ENCODE measurements at places on chromosomes 6 and 20.
A peak's percentile ranks its signal among the peaks of the same experiment; 100 is the strongest.

GRCh38 chr6:158337332-158337731 lies 25.1 kb downstream of the TULP4 start:
- no peak for DNase-seq

DNA sequence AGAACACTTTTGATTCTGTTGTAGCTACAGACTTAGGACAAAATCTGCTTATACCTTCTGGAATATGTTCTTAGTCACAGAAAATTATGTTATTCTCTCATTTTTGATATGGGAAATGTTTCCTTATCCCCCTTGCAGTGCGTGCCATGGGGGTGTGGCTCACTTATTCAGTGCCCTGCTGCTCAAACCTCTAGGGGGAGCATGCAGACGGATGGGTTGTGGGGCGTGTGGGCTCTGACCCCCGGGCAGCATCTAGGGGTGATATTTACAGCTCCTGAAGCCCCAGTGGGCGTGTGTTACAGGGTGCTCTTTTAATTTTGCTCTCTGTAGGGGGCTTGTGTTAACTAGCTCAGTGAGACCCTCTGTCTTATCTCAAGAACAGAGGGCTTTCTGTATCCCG lies 61.3 kb upstream of the FERMT1 start:
- DNase-seq: no peak

DNA sequence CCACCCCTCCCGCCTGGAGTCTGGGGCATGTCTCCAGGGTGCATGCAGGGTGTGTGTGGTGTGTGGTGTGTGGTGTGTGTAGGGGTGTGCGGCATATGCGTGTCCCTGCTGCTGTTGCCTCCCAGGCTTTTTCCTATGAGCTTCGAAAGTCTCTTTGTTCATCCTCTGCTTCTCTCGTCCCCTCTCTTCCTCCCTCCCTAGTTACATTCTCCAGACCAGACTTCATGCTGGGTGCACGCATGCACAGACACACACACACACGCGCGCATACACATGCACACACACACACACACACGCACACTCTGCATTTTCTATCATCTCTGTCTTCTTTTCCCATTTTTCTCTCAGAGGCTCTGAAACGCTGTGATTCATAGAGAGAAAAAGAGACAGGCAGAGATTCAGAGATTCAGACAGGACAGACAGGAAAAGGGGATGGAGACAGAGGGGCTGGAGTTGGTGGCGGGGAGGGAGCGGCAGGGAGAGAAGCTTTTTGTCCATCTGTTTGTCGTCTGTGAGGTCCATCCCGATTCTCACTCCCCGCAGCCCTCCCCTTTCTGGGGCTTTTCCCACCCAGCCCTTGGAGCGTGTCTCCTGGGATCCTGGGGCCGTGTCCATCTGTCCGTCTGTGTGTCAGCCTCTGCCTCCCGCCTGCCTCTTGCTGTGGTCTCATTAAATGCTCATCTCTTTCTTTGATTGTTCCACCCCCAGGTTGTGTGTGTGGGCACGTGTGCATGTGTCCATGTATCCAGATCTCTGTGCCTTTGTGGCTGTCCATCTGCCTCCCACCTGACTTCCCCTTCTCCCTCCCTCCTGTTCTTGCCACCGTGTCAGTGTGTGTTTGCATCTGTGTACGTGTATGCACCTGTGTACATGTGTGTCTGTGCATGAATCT lies 62.6 kb downstream of the SRC start:
- DNase-seq: no peak

- DNase-seq: no peak
Measured at GRCh38 chr6:140153703-140154102, 779.3 kb upstream of the CITED2 start.

- no peak for DNase-seq
Measured at GRCh38 chr6:112106562-112106961, 19.2 kb downstream of the FAM229B start.

- DNase-seq: no peak
Measured at GRCh38 chr6:3902871-3903648, 53.9 kb downstream of the FAM50B start.

DNA sequence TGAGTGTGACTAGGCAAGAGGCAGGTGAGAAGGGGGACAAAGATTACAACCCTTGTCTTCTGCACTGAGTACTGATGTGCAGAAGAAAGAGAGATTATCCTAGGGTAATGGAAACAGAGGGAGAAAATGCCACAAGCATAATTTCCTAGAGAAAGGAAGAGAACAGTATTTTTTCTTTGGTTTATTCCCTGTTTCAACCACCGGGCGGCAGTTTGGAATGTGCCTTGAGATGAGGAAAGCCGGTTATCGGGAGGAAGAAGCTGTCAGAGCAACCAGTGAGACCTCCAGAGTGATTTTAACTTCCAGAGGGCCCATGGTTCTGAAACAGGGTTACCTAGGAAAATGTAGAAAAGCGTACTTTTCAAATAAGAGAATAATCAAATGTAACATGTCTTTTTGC lies 121.4 kb downstream of the REV3L start:
- DNase-seq: peak; percentile 16

GRCh38 chr6:113736978-113737377 lies 120.2 kb upstream of the MARCKS start:
- no peak for DNase-seq

DNA sequence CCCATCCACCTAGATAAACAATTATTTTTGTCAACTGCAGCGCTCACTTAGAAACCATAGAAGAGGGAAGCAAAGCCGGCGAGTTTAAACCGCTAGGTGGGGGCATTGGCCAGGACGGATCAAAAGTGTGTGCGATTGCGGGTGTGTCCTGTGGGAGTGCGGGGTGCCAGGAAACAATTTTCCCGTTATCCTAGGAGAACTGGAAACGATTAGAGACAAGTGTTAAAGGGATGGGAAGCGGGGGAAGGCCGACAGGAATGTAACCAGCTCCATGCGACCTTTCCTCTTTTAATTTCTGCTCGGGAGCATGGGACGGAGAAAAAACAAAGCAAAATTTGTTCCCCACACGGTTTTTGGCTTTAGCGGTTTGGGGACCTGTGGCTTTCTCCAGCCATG lies 2.8 kb upstream of the HTR1B start:
- no peak for DNase-seq

DNA sequence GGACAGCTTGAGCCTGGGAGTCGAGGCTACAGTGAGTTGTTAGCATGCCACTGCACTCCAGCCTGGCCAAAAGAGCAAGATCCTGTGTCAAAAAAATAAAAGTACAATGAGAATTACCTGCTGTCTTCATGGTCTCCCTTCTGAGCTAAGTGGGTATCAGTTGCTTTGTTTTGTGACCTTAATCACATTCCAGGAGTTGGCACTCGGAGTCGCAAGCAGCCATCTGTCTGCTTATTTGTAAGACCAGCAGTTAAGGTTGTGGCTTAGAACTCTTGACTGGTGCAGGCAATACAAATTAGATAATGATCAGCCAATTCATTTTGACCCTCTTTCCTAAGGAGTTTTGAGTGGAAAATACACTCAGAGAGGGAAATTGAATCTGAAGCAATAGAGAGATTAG lies 114.0 kb downstream of the MYO6 start:
- no peak for DNase-seq
